ENCODE measurements at places on chromosomes 4 and X.
A peak's percentile ranks its signal among the peaks of the same experiment; 100 is the strongest.

DNA sequence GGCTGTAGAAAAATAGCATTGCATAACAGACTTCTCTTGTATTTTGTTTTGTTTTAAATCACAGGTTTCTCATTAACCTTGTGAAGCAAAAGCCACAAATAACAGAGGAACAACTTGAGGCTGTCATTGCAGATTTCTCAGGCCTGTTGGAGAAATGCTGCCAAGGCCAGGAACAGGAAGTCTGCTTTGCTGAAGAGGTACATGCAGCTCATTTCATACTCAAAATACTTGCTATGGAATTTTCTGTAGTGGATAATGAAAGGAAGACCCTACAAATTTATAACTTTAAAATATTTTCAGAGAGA lies 17.6 kb downstream of the AFP start:
- DNase-seq = no peak

DNA sequence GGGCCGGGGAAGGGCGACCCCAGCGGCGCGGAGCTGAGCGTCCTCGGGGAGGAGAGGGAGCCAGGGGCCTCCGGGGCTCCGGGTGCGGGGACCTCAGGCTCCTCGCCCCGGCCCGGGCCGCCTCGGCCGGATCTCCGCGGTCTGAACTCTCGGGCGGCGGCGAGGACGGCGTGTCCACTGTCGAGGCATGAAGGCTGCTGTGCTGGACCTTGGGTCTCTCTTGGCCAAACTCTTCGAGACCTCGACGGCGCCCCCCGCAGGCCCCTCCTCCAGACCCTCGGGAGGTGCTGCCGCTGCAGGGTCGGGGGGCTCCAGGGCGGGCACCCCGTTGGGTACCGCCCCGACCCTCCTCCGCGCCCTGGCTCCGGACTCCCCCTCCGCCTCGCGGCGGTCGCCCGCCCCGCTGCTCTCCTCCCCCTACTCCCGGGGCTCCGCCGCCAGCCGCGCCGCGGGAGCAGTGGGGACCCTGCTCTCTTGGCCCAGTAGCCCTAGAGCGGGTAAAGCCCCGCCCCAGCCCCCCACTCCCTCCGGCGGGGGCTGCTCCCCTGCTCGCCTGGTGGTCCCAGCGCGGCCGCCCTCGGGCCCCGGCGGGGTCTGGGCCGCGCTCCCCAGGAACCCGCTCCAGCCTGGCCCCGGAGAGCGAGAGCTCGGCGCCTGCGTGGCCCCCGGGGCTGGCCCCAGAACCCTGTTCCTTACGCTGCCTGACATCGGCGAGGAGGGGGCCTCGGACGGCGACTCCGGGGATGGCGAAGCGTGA lies 564 bp downstream of the FAM149A start:
- peak; percentile 25 for DNase-seq

DNA sequence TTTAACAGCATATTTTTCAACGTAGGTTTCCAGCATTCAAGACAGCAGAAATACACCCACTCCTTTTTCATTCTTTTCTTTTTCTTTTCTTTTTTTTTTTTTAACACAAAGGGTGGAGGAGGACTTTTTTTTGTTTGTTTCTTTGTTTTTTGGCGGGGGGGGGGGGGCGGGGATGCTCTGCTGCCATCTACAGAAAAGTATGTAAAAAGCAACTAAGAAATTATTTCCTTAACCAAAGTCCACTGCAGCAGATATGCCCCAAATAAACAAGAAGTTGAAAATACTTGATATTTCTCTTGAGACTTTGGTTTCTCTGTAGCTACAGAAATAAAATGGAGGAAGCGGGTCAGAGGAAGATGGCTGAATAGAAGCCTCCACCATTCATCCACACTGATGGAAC lies 63.2 kb upstream of the PBDC1 start:
- DNase-seq = no peak

DNA sequence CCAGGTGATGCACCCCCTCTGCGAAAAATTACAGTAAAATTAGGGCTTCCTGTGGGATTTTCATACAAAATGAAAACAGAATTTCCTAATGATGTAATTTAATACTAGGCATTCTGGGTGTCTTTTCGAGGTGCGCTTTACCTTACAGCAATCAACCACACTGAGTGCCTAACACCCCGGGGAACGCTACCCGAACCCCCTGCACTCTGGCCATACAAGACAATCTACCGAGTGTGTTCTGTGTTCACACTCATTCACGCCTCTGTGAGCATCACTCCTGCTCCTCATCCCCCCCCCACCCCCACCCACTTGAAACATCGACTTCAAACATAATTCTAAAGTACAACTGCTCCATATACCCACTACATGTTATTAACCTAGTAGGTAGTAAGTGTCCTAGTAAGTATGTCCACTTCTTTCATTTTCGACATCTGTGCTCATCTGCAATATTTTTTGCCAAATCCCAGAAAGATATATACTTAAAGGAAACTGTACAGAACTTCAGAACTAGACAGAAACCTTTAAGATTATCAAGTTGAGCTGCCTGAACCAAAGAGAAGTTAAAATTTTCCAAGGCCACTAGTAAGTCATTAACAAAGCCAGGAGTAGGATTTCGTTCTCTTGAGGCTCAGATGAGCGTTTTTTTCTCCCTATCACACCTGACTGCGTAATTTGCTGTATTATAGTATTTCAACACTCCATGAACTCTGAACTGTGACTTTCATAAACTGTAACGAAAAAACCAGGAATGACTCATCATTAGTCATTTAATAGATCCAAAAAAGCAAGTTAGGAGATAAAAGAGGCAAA lies 80.0 kb downstream of the FAT1 start:
- DNase-seq = no peak

DNA sequence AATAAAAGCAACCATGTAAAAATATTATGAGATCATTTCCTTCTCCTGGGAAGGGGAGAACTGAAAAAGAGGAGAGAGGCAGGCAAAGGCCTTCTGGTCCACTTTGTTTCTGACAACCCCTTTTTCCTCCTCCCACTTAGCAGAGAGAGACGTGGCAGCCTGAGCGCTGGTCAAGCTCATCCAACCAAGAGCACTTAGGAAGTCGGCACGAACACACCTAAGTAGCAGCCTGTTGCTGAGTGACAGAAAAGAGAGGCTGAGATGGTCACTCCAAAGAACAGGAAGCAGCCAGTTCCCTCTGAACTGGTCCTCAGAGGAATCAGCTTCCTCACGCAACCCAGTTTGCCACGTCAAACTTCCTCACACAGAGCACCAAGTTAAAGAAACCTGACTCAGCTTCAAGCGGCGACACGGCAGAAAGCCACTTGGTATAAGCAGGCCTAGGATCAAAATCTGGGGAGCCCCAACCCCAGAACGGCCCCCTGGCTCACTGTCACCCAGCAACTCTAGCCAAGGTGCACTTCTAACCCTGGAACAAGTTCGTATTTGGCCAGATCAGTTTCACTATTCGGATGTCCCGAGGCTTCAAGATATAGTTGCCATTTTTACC lies 861 bp downstream of the SEC24D start:
- DNase-seq = peak; percentile 62
